Left kidney (tissue), 8 donors: ENCODE measurements at places on chromosomes 6 and 20.

DNA sequence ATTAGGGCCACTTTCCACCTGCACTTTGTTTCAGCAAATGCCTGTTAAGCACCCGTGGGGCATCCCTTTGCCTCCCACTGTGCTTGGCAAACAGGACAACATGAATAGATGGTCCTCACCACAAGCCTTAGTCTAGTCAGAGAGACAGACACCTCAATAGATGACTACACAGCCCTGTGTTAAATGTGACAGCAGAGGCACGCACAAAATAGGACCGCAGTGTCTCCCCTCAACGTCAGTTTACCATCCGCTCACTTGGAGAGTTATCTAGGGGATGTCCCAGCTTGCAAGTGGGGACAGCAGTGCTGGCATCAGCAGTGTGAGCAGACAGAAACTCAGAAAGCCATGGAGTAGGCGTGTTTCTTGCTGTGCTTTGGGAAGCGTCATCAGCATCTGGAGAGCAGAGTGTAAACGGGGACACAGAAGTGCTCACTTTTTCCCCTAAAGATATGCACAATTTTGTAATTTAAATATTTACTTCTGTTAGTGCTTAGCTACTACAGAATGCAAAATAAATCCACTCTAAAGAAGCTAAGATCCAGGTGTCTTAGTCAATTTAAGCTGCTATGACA lies 66.0 kb upstream of the TXNDC5 start:
- no peak for DNase-seq

GRCh38 chr6:1952740-1953360 lies 292.6 kb downstream of the GMDS start:
- no peak for DNase-seq

DNA sequence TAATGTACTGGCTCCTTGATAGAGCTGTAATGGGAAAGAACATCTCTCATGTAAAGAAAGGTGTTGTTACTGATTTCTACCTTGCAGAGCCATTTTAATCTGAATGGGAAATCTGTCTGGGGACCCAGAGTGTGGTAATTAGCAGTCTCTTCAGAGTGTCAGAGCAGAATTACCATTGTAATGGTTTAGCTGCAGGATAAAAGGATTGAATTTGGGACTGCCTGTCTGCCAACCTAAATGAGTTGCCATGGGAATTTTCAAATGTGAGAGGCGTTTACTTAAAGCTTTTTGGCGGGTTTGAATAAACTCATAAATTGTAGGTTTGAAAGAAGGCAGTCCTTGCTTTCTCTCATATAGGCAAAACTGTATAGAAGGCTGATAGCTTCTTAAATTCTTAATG lies 128.8 kb downstream of the QKI start:
- no peak for DNase-seq

DNA sequence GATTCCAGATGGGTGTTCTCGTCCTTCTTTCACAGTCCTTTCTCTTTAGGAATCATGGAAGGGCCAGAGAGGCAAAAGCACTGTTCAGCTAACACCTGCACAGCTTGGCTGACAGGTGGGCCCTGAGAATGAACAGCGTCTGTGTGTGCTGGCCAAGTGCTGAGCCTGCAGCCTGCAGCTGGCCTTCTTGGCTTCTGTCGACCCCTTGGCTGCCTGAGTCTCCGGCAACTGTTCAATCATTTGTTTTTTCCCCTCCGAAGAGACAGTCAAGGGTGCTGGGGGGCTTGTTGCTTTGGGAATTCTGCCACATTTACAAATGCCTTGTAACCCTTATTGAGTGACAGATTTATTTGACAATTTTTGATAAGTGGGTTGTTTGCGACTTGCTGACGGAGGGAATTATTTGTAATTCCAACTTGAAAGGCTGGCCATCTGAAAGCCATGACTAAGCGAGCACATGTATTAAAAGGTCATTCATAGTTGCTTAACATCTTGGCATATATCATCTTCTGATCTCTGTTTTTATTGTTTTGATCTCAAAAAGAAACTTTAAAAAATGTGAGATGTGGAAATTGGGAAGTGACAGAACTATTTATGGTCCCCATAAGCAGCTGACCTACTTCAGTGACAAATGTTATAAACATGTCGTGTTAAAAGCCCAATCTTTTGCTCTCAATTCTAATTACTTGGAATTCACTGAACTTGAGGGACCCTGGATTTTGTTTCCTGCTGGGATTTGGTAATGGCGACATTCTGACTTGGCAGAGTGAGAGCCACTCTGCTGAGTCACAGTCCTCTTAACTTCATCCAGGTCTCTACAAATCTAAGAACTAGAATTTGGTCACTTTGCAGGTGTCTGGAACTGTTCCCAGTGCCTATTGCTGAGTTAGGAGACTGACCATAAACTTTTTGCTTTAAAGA lies 41.9 kb upstream of the FERMT1 start:
- DNase-seq: peak; percentile 40

GRCh38 chr20:45867136-45867818 lies 9.9 kb downstream of the ZSWIM3 start:
- DNase-seq: no peak

DNA sequence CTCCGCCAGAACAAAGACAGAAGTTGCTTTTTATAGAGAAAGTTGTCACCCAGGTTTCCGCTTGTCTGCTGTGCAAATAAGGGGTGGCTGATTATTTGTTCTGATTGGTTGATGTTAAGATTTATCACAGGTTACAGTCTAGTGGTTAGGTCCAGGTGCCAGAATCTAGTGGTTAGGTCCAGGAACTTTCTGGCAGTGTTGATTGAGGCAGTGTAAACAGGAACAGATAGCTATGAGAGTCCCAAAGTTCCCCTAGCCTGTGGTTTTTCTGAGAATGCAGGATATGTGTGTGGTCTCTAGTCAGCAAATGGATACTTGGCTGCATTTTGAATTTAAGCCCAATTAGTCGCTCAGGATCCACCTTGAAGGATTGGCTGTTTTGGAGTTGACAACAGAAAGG lies 148.0 kb downstream of the TMEM200A start:
- peak; percentile 3 for DNase-seq

DNA sequence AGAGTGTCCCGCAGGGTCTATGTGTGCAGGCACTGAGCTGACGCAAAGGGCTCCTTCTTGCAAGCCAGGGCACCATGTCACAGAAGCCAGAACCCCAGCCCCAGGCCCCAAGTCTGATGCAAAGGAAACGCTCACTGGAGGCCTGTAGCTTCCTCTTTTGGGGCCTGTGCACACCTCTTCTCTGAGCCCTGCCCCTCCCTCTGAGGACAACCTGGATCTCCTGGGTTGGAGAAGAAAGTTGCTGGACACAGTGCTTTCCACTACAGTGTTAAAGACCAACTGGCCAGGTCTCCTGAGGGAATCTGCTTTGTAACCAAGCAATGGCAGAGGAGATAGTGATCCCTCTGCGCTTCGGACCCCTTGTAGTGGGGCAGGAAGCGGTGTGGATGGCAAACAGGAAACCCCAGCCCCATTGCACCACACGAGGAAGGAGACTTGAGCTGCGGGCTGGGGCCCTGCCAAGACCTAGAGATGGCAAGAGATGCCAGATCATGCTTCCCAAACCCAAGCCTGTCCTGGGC lies 90.0 kb downstream of the PRND start:
- DNase-seq: no peak
